Sigmoid colon (tissue), 7 donors: ENCODE measurements at places on chromosomes 5 and 9. TPM values are rescaled to one million over a fixed set of nuclear protein-coding genes. Genes with fewer than 3 reads are reported as not detected.

TMEFF1 gene
- 6.1 TPM for total RNA-seq

C9orf43 gene
- total RNA-seq, result not detected

DDX31 gene
- 5.7 TPM for total RNA-seq

MELK gene
- not detected for total RNA-seq

DENND1A gene
- 15.7 TPM for total RNA-seq

RHOBTB3 gene
- 151 TPM for total RNA-seq

ATP10B gene
- 1.4 TPM for total RNA-seq

MSX2 gene
- total RNA-seq, result not detected

DNA sequence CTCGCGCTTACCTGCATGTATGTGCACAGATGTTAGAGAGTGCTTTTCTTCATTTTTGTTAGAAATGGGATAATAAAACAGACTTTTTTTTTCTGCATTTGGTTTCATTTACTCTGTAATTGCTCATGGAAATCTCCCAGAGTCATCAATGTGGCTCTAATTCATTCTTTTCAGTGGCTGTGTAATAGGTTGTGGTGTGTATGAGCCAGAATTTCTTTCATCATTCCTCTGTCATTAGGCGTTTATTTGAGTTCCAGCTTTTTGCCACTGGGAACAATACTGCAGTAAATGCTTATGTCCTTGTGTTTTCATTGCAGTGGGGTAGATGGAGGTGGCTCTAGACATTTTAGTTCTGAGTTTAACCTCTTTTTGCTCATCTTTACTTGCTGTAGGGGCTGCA lies 118.9 kb downstream of the NXNL2 start:
- no peak overlapping the region for H3K4me3 ChIP-seq
- no peak overlapping the region for H3K27ac ChIP-seq
- DNase-seq, result no peak
- H3K27me3 ChIP-seq, result no peaks in the 10 kb centered on the region

- no peak overlapping the region for H3K27ac ChIP-seq
- peaks cover 13% of the 10 kb centered on the region for H3K27me3 ChIP-seq
- no peaks in the 10 kb centered on the region for H3K36me3 ChIP-seq
- H3K4me1 ChIP-seq, result peaks cover 8% of the 10 kb centered on the region
- DNase-seq, result no peak
These were observed 24.4 kb upstream of the TDRD7 start for GRCh38 chr9:97387504-97387886.

DNA sequence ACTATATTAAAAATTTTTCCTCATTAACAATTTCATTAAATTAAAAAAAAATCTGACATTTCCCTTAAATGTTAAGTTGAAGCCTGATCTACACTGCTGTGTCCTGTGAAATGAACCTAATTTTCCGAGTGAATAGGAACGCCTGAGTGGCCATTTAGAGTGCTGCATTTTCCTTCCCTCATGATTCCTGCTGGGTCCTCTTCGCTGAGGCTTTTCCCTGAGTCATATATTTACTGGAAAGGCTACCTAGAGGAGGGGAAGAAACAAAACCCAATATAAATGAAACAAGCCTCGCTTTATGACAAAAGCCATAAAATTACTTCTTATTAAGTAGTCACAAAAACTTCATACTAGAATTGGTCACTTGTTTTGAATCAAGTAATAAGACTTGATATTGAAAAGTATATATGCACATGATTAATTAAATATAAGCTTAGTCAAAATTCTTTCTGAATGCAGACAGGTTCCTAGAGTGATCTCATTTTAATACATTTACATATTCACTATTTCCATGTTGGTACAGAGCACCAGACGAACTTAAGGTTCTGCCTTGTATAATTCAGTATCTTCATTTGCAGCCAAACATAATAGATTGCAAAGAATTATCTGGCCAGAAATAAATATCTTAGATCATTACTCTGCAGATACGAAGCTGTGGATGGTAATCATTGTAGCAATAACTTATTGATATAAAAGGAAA lies 6.3 kb upstream of the ISCA1 start:
- no peaks in the 10 kb centered on the region for H3K27me3 ChIP-seq
- DNase-seq, result no peak
- no peak overlapping the region for H3K27ac ChIP-seq
- H3K4me3 ChIP-seq, result no peak overlapping the region
- no peaks in the 10 kb centered on the region for H3K4me1 ChIP-seq
- H3K36me3 ChIP-seq, result no peaks in the 10 kb centered on the region

DNA sequence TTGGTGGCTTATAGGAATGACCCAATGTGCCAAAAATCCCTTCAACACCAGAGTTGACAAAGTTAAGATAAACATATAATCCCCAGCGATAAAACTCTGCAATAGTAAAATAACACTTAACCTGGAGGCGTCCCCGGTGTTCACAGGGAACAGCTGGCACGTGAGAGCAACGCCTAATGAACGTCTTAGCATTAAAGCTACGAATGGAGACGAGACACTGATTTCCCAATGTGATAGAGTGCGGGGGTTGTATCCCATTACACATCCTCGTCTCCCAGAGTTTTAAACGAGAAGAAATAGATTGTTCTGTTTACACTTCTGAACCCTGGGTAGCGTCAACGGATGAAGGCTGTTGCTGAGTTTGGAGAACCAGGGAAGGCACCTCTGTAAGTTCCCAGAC lies 57.6 kb downstream of the PTCH1 start:
- peak; percentile 88 for DNase-seq
- H3K4me1 ChIP-seq, result peaks cover 61% of the 10 kb centered on the region
- no peaks in the 10 kb centered on the region for H3K27me3 ChIP-seq
- H3K27ac ChIP-seq, result peak overlapping the region; percentile 79

DNA sequence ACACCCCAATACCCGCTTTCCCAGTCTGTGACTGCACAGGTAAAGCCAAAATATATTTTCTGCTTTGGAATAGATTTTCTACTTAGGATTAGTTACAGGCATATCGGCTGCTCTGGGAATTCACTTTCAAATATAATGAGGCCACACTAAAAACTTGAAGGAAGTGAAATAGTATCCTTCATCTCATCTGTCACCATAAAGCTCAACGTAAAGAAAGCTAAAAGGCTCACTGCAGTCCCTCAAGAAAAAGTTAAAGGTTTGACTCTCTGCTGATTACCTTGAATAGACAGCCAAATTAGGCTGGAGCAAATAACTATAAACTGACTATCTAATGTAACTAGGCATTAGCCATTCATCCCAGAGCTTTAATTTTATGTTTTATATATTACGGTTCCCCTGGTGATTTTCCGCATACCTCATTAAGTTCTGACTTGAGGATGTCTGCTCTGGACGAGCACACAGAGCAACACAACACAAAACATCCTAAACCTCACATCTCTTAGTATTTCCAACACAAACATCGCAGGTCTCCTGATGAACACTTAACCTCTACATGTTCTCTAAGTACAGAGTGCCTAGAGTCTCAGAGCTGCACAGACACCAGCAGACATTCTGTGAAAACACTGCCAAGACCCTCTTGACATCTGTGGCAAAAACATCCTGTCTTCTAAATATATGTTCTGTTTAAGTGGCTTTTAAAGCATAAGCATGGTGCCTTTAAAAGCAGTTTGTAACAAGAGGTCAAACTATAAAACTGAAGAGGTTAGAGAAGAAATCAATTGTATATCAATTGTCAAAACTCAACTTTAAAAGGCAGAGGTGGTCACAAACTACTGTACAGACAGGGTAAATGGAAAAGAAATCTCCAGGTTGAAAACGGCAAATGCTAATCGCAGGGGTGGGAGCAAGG lies 35.4 kb downstream of the ELAVL2 start:
- H3K36me3 ChIP-seq, result no peaks in the 10 kb centered on the region
- H3K4me1 ChIP-seq, result no peaks in the 10 kb centered on the region
- no peaks in the 10 kb centered on the region for H3K27me3 ChIP-seq
- DNase-seq, result no peak
- no peak overlapping the region for H3K4me3 ChIP-seq

GRCh38 chr5:4942831-4943178 lies 197.3 kb upstream of the ADAMTS16 start:
- H3K4me1 ChIP-seq, result no peaks in the 10 kb centered on the region
- no peak overlapping the region for H3K4me3 ChIP-seq
- H3K27ac ChIP-seq, result no peak overlapping the region
- H3K36me3 ChIP-seq, result no peaks in the 10 kb centered on the region
- no peak for DNase-seq

DNA sequence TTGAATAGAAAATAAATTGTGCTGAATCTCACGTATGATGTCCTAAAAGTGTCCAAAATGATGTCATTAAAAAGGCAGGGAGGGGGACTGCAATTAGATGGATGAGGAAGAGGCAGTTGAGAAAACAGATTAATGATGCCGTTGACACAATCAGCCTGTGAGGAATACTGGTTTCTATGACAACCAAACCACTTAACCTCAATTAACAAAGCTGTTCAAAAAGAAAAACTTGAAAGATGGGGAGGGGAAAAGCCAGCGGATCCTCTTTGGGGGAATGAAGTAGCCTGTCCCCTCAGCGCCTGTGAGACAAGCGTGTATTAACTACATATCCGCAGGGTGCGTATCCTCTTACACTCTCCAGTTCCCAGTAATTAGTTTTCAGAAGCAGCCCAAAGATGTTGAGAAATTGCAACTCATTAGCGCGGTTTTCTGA lies 160.7 kb downstream of the TTC39B start:
- no peak overlapping the region for H3K4me3 ChIP-seq
- H3K27me3 ChIP-seq, result no peaks in the 10 kb centered on the region
- DNase-seq, result no peak
- peaks cover 5% of the 10 kb centered on the region for H3K4me1 ChIP-seq

DNA sequence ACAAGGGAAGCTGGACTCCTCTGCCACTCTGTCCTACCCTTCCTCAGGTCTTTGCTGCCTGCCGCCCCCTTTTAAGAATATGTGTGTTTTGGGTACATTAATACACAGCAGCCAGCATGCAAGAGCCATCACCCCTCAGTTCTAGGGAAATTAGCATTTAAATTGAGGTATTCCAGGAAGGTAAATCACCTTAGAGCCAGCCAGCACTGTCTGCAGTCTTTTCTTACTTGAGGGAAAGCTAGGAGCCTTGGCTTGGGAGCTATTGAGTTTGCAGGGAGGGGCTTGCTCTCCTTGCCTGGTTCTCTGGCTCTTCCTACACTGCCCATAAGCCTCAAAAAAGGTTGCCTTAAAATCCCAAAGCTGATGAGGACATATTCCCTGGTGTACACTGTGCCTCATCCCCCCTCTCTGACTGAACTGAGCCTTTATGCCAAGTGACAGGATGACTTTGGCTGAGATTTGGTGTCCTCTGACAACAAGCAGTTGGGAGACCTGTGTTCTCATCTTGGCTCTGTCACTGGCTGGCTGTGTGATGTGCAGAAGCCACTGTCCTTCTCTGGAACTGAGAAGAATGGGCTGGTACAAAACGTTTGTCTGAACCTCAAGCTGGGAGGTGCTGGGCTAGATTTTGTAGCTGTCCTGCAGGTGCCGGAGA lies 54.1 kb downstream of the TRIM32 start:
- no peak overlapping the region for H3K27ac ChIP-seq
- H3K4me3 ChIP-seq, result no peak overlapping the region
- no peaks in the 10 kb centered on the region for H3K4me1 ChIP-seq

DNA sequence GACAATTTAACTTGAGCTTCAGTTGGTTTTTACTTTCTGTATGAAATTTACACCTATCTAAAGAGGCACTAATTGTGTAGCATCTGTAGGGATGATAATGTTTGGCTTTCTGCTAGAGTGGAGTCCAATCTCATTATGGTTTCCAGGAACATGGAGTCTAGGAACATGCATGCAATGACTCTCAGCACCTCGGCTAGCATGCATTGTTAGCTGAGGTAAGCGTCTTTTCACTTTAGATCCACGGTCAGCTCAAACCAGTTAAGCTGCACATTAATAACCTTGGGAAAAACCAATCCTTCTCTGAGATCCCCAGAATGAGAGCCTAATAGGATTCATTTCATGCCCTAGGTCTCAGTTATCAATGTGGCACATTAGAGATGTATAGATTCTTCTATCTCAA lies 7.8 kb upstream of the GDA start:
- no peak overlapping the region for H3K4me3 ChIP-seq
- DNase-seq, result no peak
- H3K4me1 ChIP-seq, result no peaks in the 10 kb centered on the region
- no peaks in the 10 kb centered on the region for H3K27me3 ChIP-seq
- H3K27ac ChIP-seq, result no peak overlapping the region

GRCh38 chr5:133051061-133051541 lies 712 bp upstream of the HSPA4 start:
- DNase-seq, result no peak
- no peaks in the 10 kb centered on the region for H3K36me3 ChIP-seq
- peak overlapping the region; percentile 87 for H3K4me3 ChIP-seq
- peak overlapping the region; percentile 99 for H3K27ac ChIP-seq

DNA sequence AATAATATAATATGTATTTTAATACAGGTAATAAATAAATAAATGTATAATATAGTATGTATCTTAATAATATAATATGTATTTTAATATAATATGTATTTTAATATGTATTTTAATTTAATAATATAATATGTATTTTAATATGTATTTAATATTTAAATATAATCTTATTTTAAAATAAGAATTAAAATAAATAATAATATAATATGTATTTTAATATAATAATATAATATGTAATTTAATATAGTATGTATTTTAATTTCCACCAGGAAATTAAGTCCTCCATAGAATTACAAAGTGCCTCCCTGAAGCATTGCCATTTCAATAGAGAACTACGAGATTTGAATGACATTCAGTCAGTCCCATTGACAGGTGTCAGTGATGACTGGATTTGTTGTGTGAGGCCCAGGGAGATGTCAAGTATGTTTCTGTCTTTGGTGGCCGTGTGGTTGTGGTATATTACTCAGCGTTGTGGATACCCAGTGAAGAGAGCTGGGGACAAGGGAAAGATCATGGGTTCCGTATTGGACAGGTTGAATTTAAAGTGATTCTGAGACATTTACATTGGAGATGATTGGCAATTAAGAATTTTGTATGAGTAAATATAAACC lies 14.2 kb upstream of the C5orf46 start:
- no peaks in the 10 kb centered on the region for H3K36me3 ChIP-seq
- no peaks in the 10 kb centered on the region for H3K4me1 ChIP-seq
- no peak overlapping the region for H3K4me3 ChIP-seq
- DNase-seq, result no peak

DNA sequence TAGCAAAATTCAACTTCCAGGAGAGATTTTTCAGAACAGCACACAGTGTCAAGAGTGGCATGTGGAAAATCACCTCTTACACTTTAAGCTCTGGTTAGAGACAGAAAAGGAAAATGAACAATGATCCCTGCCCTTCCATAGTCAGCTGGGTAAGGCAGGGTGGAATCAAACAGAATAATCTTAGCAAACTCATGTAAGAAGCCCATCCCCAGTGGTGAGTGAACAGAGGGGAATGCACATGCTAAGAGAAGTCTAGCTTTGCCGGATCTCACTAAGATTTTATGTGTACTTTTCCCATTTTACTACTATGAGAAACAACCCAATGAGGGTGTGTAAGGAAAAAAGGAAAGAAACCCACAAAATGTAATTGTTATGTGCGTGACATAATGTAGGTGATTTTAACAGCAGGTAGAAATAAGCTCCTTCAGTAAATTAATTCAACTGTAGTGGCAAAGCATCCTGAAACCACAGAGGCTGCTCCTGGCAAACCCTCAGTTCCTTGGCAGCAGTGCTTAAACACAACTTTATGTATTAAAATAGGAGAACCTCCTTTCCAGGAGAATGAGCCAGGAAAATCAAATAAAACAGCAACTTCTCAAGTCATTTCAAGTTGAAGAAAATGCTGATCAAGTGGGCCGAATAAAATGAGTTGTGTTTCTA lies 366.0 kb upstream of the TRPC7 start:
- peaks cover 23% of the 10 kb centered on the region for H3K4me1 ChIP-seq
- DNase-seq, result no peak
